Mucosa of descending colon (tissue), 3 donors: ENCODE measurements at places on chromosomes 2 and 18. TPM values are rescaled to one million over a fixed set of nuclear protein-coding genes. Genes with fewer than 3 reads are reported as not detected.

The MFSD2B gene
- total RNA-seq: 0.20 TPM

The EVA1A gene
- 1.3 TPM for total RNA-seq

The BCL11A gene
- 22.8 TPM for total RNA-seq

The BOLL gene
- total RNA-seq: not detected

The M1AP gene
- 0.43 TPM for total RNA-seq

The POTEJ gene
- not detected for total RNA-seq

The SLC5A7 gene
- total RNA-seq: 3.6 TPM

The IL1RL1 gene
- total RNA-seq: 7.1 TPM

The SELENOI gene
- total RNA-seq: 42.6 TPM

The TWIST2 gene
- total RNA-seq: 13.4 TPM

The KHK gene
- total RNA-seq: 14.7 TPM
